D341Med (cell line): ENCODE measurements at places on chromosomes 12 and 14.

DNA sequence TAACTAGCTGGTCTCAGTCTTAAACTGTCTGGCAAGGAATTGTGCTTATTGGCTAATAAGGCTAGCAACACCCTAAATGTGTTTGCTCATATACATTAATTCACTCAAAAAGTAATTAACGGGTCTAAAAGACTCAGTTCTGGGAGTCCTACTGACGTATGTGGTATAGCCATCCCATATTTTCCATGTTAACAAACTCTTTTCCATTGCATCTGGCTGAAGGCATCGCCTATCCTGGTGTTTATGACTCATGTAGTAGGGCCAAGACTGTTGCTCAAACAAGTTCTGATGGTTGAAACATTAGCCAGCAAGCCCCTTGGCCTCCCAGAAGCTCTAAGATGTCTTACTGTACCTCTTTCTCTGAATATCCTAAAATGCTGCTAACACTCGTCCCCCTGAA lies 98.5 kb downstream of the PHLDA1 start:
- no peak for DNase-seq

DNA sequence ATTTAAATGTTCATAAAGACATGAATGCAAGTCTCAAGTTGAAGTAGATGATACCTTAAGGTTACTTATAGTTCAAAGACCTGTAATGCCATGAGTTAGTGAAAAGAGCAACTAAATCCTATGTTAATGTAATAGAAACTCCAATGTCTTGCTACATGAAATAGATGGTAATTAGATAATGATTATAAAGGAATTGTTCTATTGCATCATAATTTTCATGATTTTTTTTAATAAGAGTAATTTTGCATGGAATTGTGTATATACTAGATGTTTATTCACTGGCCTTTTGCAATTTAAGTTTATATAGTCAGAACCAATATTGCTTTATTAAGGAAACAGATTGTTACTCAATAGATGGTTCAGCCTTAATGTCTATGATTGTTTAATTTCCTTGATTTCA lies 115.5 kb upstream of the SYT10 start:
- DNase-seq = no peak

- no peak for DNase-seq
These were observed 211.3 kb upstream of the KRR1 start for GRCh38 chr12:75722714-75723200.

GRCh38 chr12:6234214-6234613 lies 34.0 kb downstream of the CD9 start:
- DNase-seq = no peak

GRCh38 chr12:100799770-100800169 lies 5.2 kb downstream of the ANO4 start:
- DNase-seq = no peak

DNA sequence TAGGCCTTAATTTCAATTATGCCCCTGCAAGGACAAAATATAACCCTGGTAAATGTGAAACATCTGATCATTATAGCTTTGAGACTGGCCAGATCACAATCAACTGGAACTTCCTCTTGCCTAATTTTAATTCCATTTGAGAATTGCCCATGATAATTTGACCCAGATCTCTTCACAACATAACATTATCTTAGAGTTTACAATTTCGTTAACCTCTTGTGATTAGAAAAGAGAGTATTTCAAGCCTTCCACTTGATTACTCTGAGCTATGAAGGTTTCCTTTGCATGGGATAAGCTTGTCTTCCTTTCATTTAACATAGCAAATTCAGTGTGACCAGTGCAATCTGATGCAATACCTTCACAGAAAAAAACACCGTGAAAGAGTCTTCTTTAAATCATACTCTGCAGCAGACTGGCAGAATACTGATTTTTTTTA lies 143.6 kb downstream of the DUSP6 start:
- DNase-seq = no peak

GRCh38 chr12:48424644-48425043 lies 47.7 kb upstream of the ANP32D start:
- no peak for DNase-seq

- DNase-seq = peak; percentile 39
These were observed 4.8 kb downstream of the SLC38A1 start for GRCh38 chr12:46264057-46264456.
